ENCODE measurements at places on chromosomes 1 and 21.

DNA sequence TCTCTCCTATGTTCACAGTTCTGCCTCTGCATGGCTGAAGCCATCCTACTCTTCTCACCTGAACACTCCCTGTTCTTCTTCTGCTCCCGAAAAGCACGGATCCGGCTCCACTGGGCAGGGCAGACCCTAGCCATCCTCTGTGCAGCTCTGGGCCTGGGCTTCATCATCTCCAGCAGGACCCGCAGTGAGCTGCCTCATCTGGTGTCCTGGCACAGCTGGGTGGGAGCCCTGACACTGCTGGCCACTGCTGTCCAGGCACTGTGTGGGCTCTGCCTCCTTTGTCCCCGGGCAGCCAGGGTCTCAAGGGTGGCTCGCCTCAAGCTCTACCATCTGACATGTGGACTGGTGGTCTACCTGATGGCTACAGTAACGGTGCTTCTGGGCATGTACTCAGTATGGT is 1.8 kb downstream of the CYB561D1 start:
- DNase-seq: no peak

DNA sequence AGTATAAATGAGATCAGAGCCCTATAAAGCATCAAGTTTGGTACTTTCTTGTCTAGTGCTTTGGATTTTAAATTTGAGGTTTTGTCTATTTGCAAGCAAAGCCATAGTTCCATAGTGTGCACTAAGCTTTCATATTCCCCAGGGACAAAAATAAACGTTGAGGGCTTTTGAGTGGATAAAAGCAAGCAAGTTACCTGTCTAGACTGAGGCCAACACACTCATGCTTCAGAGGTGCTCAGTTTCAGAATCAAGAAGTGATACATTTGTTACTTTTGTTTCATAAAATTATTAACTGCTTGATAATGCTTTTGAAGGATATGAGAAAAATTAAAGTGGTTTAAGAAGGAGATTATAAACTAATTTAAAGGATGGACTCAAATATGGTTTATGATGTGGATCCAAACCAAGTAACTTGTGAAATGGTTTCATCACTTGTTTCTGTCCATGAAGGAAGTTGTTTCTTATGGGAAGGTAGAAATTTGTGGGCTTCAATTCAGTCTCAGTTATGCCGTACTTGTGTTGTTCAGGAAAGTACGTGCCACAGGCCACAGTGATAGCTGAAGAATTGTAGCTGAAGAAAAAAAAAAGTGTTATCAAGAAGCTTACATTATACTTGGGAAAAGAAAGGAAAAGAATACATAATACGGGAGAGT is 71.2 kb downstream of the CHRM3 start:
- DNase-seq: no peak

DNA sequence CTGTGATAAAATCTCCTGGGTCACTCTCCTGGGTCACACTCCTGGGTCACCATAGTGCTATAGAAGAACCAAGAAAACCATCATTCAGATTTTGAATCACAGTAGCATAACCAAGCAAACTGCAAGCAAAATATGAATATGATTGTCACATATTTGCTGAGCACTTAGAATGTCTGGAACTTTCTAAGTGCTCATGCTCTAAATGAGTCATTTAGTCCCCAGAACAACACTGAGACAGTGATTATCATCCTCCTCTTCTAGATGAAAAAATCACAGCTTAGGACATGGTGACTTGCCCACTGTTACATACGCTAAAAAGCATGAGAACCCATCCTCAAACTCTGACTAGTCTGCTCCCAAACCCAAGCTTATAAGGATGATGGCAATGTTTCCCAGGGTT is 39.5 kb upstream of the DDAH1 start:
- DNase-seq: no peak

- no peak for DNase-seq
Observed at GRCh38 chr1:206464456-206464964, 5.8 kb upstream of the IKBKE start.

DNA sequence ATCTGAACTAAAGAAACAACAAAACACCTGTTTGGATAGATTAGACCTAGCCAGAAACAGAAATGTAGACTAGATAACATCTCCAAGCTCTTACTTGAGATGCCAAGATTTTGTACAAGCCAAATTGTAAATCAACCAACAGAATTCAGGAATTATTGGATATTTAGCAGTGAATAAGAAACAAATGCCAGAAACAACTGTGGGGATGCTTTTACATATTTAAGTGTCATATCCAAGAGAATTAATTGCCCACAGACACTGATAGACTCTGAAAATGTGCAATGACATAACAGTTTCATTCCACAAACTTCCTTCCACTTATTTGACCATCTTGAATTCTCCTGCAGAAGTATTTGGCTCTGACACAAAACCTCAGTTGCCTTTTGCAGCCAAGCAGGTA is 92.3 kb downstream of the SGIP1 start:
- DNase-seq: no peak

DNA sequence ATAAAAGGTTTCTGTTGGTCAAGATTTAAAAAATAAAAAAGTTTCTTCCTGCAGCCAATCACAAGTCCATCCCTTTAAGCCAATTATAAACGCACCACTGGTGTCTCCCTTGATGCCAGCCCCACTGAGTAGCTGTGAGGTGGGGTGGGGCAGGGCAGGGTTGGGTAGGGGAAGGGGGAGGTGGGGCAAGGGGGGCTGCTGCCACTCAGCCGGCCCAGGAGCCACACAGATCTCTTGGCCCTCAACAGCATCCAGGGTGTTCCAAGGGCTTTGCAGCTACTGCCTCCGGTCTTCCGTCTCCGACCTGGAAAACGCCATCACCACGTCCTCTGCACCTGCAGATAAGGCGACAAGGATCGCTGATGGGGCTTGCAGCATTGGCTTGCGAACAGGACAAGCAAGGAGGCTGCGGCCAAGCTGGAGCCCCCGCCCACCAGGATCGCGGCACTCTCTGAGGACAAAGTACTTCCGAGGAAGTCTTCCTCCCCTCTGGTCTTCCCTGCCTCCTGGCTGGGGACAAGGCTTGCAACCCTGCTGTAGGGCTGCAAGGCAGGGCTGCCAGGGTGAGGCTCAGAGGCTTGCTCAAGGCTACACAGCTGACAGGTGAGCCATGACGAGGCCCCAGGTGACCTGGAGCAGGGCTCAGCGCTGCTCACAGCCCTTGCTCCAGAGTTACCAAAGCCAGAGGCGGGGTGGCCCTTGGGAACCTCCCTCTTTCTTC is 26.8 kb upstream of the CLSTN1 start:
- no peak for DNase-seq

GRCh38 chr1:153360190-153360589 is 2.5 kb downstream of the S100A9 start:
- DNase-seq: no peak

Data from activated T-helper 1 cell treated with Interleukin-2 at 50 U/mL for 16 hours (primary cell).